ENCODE measurements at places on chromosomes 5 and 9.

DNA sequence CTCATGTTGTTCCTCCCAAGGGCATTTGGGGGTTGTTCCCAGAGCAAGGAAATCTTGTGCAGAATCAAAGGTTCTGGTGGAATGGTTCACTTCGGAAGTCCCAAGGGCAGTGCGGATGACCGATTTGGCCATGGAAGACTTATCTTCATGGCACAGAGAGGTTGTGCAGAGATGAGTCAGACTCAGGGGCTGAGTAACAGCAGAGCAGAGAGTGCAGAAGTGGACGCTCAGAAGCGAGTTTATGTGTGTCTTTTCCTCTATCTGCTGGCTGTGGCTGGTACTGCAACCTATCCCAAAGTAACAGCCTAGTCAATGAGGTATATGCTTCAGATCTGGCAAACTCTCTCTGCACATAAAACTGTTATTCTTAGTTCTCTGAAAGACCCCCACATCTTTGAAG, 118.1 kb downstream of the DPYSL3 start:
- no peak for DNase-seq

DNA sequence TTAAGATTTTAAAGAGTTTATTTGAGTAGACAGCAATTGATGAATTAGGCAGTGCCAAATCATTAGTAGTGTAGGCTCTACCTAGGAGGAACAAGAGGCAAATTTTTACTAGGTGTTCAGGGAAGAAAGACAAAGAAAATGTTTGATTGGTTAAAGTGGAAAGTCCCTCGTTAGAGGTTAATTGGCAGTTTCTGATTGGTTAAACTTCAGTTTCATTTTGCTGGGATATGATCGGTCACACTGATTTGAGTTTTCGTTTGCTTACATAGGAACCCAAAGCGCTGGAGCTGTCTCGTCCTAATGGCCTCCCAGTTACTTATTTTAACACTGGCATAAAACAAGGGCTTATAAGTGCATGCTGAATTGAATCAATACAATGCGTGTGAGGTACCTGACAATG, 15.1 kb downstream of the DMAC1 start:
- no peak for DNase-seq

DNA sequence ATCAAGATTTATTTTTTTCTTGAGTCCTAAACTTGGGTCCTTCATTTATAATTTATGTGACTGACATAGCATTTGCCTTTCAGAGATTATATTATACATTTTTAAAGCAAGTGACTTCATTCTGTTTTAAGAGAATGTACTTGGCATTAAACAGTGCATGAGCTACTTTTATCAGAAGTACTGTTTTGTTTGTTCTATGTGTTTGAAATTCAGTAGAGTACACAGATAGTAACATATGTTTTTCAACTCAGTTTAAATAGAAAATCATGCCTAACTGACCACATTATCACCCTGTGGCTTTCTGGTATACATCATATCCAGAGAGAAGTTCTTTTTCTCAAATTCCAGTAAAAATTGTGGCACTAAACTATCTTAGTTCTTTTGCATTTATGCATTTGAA, 335.3 kb upstream of the CDH18 start:
- no peak for DNase-seq

- DNase-seq = no peak
These were observed 821.3 kb upstream of the TYRP1 start for GRCh38 chr9:11871852-11872251.

GRCh38 chr5:51567636-51568035, 184.4 kb downstream of the ISL1 start:
- no peak for DNase-seq

DNA sequence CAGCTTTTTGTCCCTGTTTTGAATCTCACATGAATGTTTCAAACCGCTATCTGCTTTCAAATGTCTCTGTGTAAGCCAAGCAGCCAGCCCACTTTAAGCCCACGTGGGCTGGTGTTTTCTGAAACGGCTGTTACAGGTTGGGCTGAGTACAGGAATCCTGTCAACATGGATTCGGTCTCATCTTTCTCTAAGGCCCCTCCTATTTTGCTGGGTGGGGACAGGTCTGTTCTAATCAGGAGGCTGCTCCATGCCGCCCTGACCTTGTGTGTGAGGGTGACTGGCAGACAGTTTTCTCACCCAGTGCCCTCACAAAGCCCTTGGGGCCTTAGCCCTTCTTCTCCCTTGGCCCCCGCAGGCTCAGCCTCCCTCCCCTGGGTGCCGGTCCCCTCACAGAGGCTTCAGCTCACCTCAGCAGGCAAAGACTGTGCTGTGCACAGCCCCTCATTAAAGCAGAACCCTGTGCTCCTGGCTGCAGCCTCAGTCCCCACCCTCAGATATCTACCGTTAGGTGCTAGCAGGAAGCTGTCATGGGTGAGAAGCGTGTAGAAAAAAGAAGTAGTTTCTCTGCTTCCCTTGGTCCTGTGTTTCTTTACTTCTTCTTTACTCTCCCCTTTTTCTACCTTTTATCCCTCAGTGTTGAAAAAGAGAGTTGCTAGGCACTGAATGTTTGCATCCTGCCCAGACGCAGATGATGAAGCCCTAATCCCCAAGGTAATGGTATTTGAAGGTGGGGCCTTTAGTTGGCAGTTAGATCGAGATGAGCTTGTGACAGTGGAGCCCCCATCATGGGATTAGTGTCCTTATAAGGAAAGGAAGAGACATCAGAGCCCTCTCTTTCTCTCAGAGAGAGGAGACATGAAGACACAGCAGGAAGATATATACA, 205.7 kb downstream of the ADAMTS12 start:
- DNase-seq = no peak

DNA sequence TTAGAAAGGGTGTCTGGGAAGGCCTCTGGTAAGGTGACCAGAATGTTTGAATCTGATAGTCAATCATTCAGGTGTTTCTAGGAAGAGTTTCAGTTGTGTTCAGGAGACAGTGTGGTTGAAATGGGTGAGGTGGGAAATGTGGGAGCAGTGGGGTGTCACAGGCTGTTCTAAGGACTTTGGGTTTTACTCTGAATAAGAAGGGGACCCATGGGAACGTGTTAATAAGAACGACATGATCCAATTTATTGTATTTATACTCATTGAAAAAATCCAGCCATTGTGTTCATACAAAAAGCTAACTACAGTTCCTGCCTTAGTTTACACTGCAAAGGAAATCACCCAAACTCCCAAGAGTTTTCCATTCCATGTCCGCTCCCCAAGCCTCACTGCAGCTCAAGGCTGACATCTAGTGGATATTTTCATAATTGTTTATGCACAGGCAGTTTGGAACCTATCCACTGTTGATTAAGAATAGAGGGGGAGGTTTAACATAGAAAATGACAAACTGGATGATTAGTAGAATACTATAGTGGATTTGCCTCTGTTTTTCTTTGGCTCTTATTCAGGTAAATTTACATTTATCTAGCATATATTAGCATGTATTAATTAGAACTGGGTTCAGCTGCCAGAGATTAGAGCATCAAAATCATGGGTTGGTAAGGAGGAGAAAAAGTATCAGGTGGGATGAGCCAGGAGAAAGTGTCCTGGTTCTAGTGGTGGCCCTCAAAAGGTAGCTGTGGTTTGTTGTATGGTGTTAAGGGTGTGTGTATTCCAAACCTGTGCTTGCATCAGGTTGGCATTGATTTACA, 17.7 kb downstream of the CAVIN4 start:
- DNase-seq = no peak

- DNase-seq = no peak
These were observed 44.9 kb downstream of the PIK3R1 start for GRCh38 chr5:68260467-68260866.

- DNase-seq = no peak
These were observed 73.3 kb upstream of the TXNDC8 start for GRCh38 chr9:110410961-110411360.

DNA sequence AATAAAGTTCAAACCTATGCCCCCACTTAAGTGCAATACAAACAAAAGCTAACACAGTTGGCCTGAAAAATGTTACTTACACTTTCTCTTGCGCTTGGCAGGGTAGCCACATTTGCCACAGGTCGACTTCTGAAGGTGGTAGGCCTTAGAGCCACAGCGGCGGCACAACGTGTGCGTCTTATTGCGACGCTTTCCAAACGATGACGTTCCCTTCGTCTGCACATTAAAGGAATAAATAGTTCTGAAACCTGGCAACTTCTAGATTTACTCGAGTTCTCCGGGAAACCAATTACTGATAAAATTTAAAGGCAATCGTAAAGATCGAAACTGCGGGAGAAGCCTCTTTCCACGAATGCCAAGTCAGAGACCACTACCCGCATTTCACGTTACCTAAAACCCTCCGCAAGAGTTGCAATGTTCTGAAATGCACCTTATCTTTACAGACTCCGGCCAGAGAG, 602 bp downstream of the RPL37 start:
- no peak for DNase-seq

DNA sequence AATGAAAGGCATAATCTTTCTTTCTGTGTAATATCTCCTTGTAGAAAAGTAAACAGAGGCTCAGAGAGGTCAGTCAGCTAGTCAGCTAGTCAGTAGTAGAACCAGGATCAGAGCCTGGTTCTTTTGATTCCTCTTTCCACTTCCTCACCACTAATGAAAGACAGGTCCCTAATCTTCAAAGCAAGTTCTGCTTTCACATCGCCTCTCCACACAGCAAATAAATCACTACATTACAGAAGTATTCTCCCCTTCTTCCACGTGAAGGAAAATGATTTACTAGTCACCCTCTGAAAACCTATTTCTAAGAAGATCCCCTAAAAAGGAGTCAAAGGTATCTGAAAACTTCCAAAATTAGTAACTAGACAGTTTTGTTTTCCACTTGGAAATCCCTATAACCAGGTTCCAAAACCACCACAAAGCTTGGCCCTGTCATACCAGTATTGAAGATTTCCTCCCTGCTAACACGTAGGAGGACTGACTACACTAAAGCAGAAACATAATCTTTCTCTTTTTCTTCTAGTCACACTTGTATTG, 140.5 kb upstream of the TARS1 start:
- no peak for DNase-seq

GRCh38 chr5:133205649-133206048, 153.8 kb downstream of the HSPA4 start:
- DNase-seq = no peak
